Peyer's patch (tissue), 4 donors: ENCODE measurements at places on chromosomes 3 and 15. TPM values are rescaled to one million over a fixed set of nuclear protein-coding genes. Genes with fewer than 3 reads are reported as not detected.

Gene GOLGA6L7
- total RNA-seq = not detected

Gene THPO
- 0.54 TPM for total RNA-seq

Gene SLC12A1
- total RNA-seq = not detected

Gene OXNAD1
- total RNA-seq = 45.0 TPM

Gene TMC3
- not detected for total RNA-seq

Gene CDCP1
- 65.6 TPM for total RNA-seq

Gene CAND2
- total RNA-seq = 2.0 TPM

Gene FBLN2
- total RNA-seq = 51.2 TPM

Gene MRAS
- 1.3 TPM for total RNA-seq

Gene ZKSCAN7
- total RNA-seq = 5.8 TPM

Gene HYAL1
- 5.1 TPM for total RNA-seq

Gene UBE2Q2
- 9.3 TPM for total RNA-seq

GRCh38 chr3:2968475-2968874, 141.7 kb downstream of the IL5RA start:
- no peaks in the 10 kb centered on the region for H3K36me3 ChIP-seq
- H3K4me1 ChIP-seq = no peaks in the 10 kb centered on the region
- DNase-seq = no peak

- H3K4me3 ChIP-seq = no peak overlapping the region
- no peaks in the 10 kb centered on the region for H3K27me3 ChIP-seq
- no peak for DNase-seq
- H3K27ac ChIP-seq = no peak overlapping the region
Observed at GRCh38 chr15:28990390-28990789, 104.6 kb downstream of the APBA2 start.

DNA sequence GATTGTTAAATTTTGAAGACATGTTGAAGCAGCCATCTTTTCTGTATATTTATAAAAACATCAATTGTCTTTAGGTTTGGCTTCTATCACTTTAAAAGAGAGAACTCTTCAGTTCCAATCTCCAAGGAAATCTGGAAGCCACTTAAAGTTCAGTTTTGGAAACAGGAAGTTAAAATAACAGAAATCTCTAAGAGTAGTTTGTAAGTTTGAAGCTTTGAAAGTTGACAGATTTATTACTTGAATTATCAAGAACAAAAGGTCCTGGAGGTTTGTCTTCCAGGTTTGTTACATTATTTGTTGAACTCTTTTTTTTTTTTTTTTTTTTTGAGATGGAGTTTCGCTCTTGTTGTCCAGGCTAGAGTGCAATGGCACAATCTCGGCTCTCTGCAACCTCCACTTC, 30.0 kb downstream of the RNF111 start:
- no peaks in the 10 kb centered on the region for H3K27me3 ChIP-seq
- no peak overlapping the region for H3K27ac ChIP-seq
- no peaks in the 10 kb centered on the region for H3K36me3 ChIP-seq
- no peaks in the 10 kb centered on the region for H3K4me1 ChIP-seq

DNA sequence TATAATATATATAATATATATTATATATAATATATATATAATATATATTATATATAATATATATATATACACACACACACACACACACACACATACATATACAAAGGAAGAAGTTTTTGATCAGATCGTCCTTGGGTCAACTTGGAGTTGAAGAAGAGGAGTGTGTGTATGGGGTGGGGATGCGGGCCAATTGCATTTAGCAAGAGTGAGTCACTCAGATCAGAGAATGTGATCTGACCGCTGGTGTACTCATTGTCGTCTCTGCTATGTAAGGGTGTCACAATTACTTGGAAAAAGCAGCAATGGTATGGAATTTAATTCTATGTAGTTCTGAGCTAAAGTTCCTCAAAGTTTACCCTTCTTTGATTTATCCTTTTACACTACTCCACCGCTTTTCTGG, 4.6 kb upstream of the VGLL3 start:
- H3K4me1 ChIP-seq = no peaks in the 10 kb centered on the region
- H3K27me3 ChIP-seq = no peaks in the 10 kb centered on the region
- no peak overlapping the region for H3K4me3 ChIP-seq
- no peaks in the 10 kb centered on the region for H3K36me3 ChIP-seq

DNA sequence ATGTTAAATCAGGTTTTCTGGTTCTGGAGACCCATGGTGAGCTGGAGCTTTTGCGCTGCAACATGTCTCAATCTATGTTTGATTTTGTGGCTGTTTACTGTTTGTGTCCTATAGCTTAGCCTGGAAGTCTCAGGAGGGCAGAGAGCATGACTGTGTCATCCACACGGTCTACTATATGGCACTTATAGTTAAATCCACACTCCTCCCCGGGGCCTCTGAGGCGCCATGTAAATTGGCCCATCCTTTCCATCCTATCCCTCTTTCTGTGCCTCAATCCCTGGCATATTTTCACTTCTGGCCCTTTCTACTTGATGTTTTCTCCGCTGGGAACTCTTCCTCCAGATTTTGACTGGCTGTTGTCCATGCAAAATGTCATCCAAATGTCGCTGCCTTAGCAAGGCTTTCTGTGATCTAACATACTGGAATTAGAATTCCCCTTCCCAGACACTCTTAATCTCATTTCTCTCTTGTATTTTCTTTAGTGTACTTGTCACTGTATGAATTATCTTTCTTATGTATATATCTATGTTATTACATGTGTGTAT, 560.8 kb upstream of the RGMA start:
- DNase-seq = no peak
- no peak overlapping the region for H3K27ac ChIP-seq
- no peaks in the 10 kb centered on the region for H3K27me3 ChIP-seq
- H3K36me3 ChIP-seq = no peaks in the 10 kb centered on the region

- no peak overlapping the region for H3K27ac ChIP-seq
- no peaks in the 10 kb centered on the region for H3K36me3 ChIP-seq
Observed at GRCh38 chr15:69766156-69766555, 313.5 kb downstream of the RPLP1 start.

- H3K27me3 ChIP-seq = no peaks in the 10 kb centered on the region
- no peaks in the 10 kb centered on the region for H3K36me3 ChIP-seq
- DNase-seq = no peak
- no peaks in the 10 kb centered on the region for H3K4me1 ChIP-seq
Observed at GRCh38 chr15:75357976-75358673, 10.3 kb downstream of the MAN2C1 start.

DNA sequence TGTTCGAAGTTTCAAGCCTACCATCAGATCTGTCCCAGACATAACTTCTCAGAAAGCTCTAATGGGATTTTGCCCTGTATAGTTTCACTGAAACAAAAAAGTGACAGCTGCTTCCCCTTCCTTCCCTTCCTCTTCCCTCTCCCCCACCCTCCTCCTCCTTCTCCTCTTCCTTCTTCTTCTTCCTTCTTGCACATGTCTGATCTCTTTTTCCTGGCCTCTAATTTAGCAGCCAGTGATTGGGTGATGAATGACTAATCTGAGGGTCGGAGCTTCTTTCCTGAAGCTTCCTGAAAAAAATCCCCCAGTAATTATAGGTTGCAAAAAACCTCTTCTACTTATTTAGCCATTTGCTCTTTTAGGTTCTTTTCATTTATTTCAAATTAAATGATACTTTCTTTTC, 168.7 kb downstream of the POTEB3 start:
- no peaks in the 10 kb centered on the region for H3K36me3 ChIP-seq
- DNase-seq = no peak
- no peak overlapping the region for H3K27ac ChIP-seq
- no peak overlapping the region for H3K4me3 ChIP-seq
- no peaks in the 10 kb centered on the region for H3K27me3 ChIP-seq

- no peaks in the 10 kb centered on the region for H3K36me3 ChIP-seq
- no peak for DNase-seq
- no peak overlapping the region for H3K4me3 ChIP-seq
- no peaks in the 10 kb centered on the region for H3K4me1 ChIP-seq
- H3K27ac ChIP-seq = no peak overlapping the region
Observed at GRCh38 chr3:94310341-94311135, 247.7 kb downstream of the NSUN3 start.

DNA sequence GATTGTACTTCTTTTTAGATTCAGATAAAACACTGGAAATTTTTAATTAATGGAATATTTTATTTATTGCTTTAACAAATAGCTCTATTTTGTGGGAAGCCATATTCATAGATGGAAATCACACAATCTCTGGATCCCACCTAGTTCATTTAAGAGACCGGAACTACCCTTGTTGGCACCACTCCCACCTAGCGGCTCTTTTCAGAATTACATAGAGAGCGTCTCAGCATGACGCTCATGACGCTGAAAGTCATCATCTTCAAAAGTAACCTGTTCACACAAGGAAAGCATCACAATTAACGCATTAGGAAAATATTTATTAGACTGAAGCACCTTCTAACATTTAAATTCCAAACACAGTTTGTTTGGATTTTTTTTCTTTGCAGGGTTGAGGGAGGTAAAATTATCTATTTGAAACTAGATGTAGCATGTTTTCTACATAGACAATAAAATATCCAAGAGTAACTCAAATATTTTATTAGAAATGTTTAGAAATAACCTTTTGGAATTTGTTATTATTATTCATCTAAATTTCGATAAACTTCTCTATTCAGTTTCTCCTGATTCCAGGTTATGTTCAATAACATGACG, 214.9 kb upstream of the ARRDC4 start:
- DNase-seq = no peak
- H3K4me3 ChIP-seq = no peak overlapping the region
- no peaks in the 10 kb centered on the region for H3K27me3 ChIP-seq
- H3K36me3 ChIP-seq = no peaks in the 10 kb centered on the region
- H3K27ac ChIP-seq = no peak overlapping the region

GRCh38 chr3:123610331-123610730, 25.5 kb upstream of the HACD2 start:
- DNase-seq = no peak
- H3K4me1 ChIP-seq = no peaks in the 10 kb centered on the region
- no peak overlapping the region for H3K27ac ChIP-seq
- peaks cover 19% of the 10 kb centered on the region for H3K36me3 ChIP-seq
- H3K4me3 ChIP-seq = no peak overlapping the region
- no peaks in the 10 kb centered on the region for H3K27me3 ChIP-seq

DNA sequence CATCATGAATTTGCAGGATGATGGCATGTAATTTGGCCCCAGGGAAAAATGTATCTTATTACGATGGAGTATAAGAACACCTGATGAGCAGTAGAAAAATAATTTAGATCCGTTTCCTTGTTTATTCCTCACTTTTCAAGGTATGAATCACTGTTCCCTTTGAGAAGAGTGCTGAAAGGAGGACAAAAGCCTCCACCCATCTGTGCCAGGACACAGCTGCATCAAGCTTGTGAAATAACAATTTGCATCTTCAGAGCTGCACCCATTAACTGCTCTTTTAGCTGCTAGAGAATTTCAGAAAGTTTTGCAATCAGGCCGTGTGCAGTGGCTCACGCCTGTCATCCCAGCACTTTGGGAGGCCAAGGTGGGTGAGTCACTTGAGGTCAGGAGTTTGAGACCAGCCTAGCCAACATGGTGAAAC, 9.6 kb downstream of the CLDND1 start:
- DNase-seq = no peak
- no peak overlapping the region for H3K27ac ChIP-seq
- no peaks in the 10 kb centered on the region for H3K27me3 ChIP-seq
- H3K4me1 ChIP-seq = no peaks in the 10 kb centered on the region
- H3K36me3 ChIP-seq = no peaks in the 10 kb centered on the region

DNA sequence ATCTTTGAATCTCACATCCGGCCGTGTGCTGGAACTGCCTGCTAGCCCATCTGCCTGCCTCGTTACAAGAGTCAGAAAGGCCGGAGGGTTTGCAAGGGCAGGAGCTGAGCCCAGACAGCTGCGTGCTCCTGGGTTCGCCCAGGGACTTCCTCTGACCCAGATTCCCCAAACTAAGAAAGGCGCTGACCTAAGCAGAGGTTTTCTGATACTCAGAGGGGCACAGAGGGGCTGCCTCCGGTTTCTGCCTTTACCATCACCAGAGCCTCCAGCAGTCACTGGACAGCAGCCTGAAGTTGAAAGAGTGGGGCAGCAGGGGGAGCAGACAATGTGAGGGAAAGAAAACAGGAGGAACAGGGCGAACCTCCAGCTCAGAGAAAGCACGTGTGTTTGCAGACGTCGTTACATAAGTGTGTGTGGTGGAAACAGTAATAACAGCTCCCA, 33.4 kb upstream of the RAD18 start:
- no peaks in the 10 kb centered on the region for H3K4me1 ChIP-seq
- no peaks in the 10 kb centered on the region for H3K27me3 ChIP-seq
- H3K36me3 ChIP-seq = no peaks in the 10 kb centered on the region
- DNase-seq = no peak
- no peak overlapping the region for H3K27ac ChIP-seq

- no peaks in the 10 kb centered on the region for H3K36me3 ChIP-seq
- H3K27me3 ChIP-seq = no peaks in the 10 kb centered on the region
- no peak overlapping the region for H3K27ac ChIP-seq
- no peak for DNase-seq
- no peak overlapping the region for H3K4me3 ChIP-seq
- no peaks in the 10 kb centered on the region for H3K4me1 ChIP-seq
Observed at GRCh38 chr3:99418209-99418635, 220.2 kb upstream of the COL8A1 start.

DNA sequence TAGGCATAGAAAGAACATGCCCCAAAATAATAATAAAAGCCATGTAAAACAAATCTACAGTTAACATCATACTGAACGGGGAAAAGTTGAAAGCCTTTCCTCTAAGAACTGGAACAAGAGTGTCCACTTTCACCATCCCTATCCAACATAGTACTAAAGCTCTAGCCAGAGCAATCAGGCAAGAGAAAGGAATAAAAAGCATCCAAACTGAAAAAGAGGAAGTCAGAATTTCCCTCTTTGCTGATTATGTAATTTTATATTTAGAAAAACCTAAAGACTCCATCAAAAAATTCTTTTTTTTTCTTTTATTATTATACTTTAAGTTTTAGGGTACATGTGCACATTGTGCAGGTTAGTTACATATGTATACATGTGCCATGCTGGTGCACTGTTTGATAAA, 661.6 kb upstream of the CBLB start:
- H3K27me3 ChIP-seq = no peaks in the 10 kb centered on the region
- no peak overlapping the region for H3K4me3 ChIP-seq
- no peak overlapping the region for H3K27ac ChIP-seq
- no peaks in the 10 kb centered on the region for H3K4me1 ChIP-seq
- H3K36me3 ChIP-seq = no peaks in the 10 kb centered on the region

DNA sequence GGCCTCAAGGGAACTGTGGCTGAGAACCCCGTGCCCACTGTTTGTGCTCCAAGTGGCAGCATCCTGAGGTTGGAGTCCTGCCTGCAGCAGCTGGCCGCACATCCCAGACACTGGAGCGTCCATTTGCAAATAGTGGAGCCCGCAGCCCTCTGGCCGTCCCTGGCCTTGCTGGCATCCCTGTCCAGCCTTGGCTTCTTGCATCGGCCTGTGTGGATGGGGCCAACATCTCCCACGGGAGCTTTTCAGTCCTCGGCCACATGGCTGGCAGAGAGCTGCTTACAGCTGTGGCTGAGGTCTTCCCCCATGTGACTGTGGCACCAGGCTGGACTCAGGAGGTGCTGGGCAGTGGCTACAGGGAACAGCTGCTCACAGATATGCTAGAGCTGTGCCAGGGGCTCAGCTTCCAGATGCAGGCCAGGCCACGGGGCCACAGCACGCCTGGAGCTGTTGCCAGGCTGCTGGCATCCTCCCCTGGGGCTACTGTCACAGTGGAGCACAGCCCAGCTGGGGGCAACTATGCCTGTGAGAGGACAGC, 71.2 kb downstream of the FAM43A start:
- no peaks in the 10 kb centered on the region for H3K36me3 ChIP-seq
- H3K27me3 ChIP-seq = no peaks in the 10 kb centered on the region
- DNase-seq = no peak
- no peaks in the 10 kb centered on the region for H3K4me1 ChIP-seq
- no peak overlapping the region for H3K27ac ChIP-seq
- no peak overlapping the region for H3K4me3 ChIP-seq
